Activated CD8-positive, alpha-beta T cell treated with anti-CD3 and anti-CD28 coated beads for 36 hours (primary cell): ENCODE measurements at places on chromosomes 3 and 15. TPM values are rescaled to one million over a fixed set of nuclear protein-coding genes. Genes with fewer than 3 reads are reported as not detected.

DNA sequence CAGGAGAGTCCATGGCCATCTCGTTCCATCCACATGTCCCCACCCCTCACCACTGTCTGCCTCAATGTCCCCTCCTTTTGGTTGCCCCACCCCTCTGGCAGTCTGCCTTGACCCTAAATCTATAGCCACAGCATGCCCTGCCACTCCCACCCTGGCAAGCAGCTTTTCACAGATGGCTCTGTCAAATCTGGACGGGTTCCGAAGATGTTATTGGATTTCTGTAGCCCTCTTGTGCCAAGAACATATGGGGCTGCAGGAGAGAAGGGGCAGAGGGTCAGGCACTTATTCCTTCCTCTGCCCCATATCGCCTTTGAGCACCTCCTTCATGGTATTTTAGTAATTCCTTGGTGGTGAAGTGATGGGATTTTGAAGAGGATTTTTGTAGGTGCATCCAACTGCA is 57.1 kb downstream of the EPHB1 start:
- DNase-seq, result no peak

DNA sequence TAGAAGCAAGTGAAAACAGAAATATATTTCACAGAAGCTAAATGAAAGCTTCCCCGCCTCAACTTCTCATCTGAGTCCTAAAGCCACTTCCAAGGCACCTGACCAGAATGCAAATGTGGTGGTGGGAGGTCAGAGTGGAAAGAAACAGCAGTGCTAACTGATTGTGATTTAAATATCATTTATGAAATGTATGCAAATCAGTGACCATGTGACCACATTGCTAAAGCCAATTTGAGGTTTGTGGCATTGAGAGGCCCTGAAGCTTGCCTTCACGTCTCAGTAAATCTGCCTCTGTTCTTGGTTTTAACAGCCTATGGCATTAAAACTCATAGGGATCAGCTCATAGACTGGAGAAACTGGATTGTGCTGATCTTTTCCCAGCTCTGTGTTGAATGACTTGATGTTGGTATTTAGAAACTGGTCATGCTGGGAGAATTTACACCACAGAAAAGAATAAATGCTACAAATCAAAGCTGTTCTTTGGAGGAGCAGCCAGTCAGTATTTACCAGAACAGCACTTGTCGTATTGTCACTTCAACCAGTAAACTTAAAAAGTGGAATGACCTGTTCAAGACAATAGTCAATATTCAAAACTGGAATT is 481.4 kb upstream of the ALCAM start:
- DNase-seq, result no peak

- peak; percentile 85 for DNase-seq
Observed at GRCh38 chr15:90885432-90886290, 1.4 kb downstream of the FES start.

- peak; percentile 91 for DNase-seq
Observed at GRCh38 chr3:50525987-50526386, 22.6 kb upstream of the CACNA2D2 start.

GRCh38 chr15:75215107-75216004 is 13.7 kb downstream of the C15orf39 start:
- no peak for DNase-seq

GRCh38 chr3:50263478-50264382 is 5.2 kb upstream of the SEMA3B start:
- DNase-seq, result no peak

DNA sequence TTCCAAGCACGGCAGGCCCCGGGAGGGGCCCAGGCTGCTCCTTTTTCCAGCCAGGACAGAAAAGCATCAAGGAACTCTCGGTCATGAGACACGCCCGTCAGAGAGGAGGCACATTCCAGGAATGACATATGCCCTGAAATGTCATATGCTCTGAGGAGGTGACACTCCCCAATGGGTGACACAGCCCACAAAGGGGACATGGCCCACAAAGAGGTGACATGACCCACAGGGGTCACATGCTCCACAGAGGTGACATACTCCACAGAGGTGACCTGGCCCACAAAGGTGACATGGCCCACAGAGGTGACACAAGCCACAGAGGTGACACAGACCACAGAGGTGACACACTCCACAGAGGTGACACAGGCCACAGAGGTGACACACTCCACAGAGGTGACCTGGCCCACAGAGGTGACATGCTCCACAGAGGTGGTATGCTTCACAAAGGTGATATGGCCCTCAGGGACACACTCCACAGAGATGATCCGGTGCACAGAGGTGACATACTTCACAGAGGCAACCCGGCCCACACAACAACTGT is 79.2 kb downstream of the ABHD5 start:
- peak; percentile 53 for DNase-seq

- DNase-seq, result peak; percentile 55
Observed at GRCh38 chr3:194328053-194328657, 23.0 kb downstream of the CPN2 start.

DNA sequence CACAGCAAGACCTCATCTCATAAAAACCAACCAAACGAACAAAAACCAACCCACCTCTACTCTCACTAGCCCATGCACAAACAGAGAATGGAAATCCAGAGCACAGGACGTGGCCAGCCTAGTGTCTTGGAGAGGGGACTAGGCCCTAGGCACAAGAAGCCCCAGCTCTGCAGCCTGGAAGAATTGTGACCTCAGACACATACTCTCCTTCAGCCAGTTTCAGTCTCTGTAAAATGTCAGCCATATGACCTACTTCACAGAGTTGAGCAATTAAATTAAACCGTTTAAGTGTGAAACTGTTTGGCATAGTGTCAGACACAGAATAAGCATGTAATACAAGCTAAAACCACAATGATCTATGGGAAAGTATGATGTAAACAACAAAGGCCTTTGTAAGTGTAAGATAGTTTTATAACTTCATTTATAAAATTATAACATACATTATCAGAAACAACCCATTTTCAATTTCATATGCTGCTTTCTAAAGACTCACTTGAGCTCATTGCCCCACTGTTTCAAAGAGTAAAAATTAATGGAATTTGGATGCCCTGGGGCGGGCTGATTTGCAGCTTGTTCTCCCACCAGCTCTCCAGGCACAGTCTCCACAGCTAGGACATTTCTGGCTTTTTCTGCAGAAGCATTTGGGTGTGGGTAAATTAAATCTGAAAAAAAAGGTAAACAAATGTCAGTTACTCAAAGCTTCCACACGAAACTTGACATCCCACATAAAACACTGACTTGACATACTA is 32.9 kb downstream of the TBC1D2B start:
- peak; percentile 68 for DNase-seq

GRCh38 chr3:126114443-126115386 is 30.8 kb upstream of the SLC41A3 start:
- no peak for DNase-seq

DNA sequence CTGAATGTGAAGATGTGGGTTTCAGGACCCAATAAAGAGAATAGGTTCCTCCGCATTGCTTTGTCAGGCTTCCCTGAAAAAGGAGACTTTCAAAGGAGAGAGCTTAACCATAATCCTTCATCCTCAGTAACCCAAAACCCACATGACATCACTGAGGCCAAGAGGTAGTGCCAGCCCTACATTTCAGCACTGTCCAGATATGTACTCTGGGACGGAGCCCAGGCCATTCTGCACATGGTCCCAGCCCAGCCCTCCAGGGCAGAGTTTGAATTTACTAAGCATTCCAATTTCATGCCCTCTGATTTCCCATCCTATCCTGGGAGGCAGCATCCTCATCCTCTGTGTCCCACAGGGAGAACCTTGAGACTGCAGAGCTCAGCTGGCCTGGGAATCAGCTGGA is 210.5 kb downstream of the GABRB3 start:
- DNase-seq, result no peak

DNA sequence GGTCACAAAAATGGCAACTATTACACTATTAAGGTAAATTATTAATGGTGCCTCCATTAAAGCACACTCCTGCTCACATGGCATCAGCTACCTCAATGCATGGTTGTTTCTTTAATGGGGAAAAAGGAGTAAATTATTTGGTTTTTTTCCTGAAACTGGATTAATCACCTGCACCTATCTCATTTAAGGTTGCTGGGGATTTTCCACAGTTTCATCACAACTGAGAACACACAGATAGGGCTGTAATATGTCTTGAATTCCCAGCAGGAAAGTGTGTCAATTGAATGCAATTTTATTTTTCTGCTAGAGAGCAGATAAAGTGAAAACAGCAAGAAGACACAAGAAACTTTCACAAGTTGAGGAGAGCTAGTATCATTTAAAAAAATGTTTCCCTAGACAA is 36.4 kb downstream of the RFTN1 start:
- no peak for DNase-seq

DNA sequence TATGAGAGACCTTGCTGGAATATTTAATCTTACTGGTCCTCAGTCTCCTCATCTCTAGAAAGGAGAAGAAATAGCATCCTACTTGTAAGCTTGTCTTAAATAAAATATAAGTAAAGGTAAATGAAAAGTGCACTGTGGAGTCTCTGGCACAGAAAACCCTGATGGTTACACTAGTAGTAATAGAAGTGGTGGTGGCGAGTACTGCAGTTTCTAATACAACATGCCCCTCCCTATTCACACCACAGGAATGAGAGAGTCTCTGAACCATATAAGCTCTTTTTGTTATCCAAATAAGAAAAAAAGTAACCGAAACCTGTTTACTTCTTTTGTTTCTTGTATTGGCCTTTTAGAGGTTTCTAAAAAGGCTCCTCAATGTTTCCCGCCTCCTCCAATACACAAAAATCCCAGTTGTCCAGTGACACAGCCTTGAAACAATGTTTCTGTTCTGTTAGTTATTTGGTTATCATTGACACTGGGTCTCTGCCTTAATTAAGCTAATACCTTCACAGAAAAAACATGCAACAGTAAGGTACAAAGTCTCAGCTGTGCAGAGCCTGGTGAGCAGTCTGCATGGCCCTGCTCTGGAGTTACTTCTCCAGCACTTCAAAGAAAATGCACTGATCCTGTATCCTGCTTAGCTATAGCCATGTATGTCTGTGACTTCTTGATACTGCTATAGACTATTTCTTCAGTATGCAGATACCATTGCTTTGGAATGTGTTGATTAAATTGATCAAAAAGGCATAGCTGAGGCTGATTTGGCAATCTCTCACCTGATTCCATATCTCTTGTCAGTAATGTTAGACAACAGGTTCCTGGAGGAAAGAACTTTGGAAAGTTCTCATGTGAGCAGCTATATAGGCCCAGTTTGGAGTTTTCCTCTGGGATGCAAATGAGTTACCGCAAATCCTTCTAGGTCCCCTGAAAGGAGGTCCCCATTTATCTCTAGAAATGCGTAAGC is 315.6 kb upstream of the IL12A start:
- no peak for DNase-seq

DNA sequence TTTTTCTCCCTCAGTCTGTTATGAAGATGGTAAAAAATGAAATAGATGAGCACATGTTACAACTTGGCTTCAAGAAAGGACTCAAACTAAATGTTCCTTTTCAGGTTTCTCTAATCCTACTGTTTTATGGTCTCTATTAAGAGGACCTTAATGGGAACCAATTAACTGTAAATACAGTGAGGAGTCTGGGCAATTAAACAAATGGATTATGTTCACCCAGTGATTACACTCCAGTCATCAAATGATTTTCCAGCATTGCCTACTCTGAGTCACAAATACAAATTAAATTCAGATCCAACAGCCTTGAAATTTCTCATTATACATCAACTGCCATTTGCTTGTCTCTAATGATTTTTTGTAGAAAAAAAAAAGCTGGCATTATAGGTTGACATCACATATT is 129.2 kb downstream of the NEK10 start:
- DNase-seq, result no peak

GRCh38 chr3:69997631-69998307 is 1.8 kb upstream of the SAMMSON start:
- DNase-seq, result no peak

GRCh38 chr3:145089337-145089736 is 1071.6 kb downstream of the PLOD2 start:
- DNase-seq, result no peak

GRCh38 chr15:47473832-47474231 is 243.5 kb upstream of the SEMA6D start:
- no peak for DNase-seq

DNA sequence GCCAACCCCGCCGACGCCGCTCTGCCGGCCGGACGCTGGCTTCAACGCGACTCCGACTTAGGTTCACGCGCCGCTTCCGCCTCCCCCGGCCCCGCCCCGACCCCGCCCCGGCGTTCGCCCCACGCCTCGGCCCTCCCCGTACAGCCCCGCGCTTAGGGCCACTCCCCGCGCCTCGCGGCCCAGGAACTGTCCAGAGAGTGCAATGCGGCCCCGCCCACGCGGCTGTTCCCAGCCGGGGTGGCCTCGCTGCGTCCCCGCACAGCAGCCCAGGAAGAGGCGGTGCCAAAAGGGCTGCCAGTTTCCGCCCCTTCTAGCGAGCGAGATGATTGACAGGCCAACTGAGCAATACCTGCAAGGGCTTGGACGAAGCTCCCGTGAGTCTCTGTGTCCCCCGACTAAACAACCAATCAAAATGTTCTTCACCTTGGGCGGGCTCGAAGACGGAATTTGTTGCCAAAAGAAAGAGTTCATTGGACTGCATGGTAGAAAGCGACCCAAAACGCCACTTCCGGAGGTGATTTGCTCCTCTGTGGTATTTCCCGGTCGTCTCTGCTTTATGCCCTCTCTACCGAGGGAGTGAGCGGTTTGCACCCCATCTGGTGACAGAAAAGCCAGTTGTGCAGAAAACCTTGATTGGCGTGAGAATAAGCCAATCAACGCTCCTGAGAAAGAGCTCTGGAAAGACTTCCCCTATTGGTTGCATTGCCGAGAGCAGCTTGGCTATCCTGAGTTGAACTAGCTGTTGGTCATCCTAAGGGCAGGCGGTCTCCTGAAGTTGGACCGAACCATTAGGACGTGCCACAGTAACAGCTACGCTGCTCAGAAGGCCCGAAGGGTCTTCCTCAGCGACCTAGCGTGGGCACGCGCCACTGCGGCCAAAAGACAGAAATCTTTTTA is at the start of gene UBP1:
Gene UBP1, minus strand, starts transcription at position 78 of the 897 bp plus-strand sequence. CDS start 557 bp downstream, outside the sequence.
- DNase-seq, result peak; percentile 99

GRCh38 chr15:39641191-39641889 is 60.5 kb downstream of the THBS1 start:
- no peak for DNase-seq

DNA sequence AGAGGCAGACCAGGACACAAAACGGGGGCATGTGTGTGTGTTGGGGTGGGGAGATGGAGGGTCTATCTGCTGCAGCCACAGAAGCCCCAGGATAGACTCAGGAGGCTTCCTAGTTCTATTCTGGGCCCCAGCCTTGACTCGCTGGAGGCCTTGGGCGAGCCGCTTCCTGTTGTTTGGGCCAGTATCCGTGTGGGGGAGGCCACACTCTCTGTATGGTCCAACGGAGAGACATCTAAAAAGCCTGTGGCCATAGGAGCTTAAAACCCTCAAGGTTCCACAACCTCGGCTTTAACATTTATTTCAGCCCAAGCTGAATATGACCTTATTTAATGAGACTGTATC is 32.8 kb downstream of the POC1A start:
- DNase-seq, result no peak

- peak; percentile 64 for DNase-seq
Observed at GRCh38 chr3:192819001-192819569, 91.7 kb upstream of the FGF12 start.

Gene IL17RB
- not detected for total RNA-seq

Gene NDN
- 3.0 TPM for total RNA-seq

Gene ADCY5
- total RNA-seq, result not detected

Gene ARNT2
- 0.34 TPM for total RNA-seq

Gene SLC38A3
- not detected for total RNA-seq

Gene GPR62
- total RNA-seq, result not detected

Gene MTFMT
- 19.7 TPM for total RNA-seq

Gene PIGX
- 47.1 TPM for total RNA-seq

Gene MINAR1
- 0.45 TPM for total RNA-seq
